ENCODE measurements at places on chromosomes 5 and 9.

DNA sequence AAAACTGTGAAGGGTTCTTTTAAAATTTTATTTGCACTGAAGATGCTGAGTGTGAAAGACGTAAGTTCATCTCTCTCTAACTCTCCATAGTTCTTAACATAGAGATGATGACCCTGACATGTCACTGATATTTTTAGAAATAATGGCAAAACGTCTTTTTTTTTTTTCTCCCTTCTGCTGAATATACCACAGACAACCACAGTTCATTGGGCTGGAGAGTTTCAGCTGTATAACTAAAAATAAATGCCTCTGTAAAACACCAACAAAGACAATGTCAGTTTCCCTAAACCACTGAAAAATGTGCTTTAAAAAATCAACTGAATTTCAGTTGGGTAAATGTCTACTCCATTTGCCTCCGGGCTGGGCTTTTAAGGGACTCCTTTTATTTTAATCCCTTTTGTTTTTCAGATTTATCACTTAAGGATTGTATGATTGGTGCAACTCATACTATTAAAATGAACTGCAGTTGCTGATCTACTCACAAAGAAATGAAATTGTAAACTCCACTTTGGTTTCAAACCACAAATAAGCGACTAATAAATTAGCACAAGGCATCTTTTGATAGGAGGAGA lies 830.9 kb upstream of the WWC1 start:
- DNase-seq, result no peak

- no peak for DNase-seq
Observed at GRCh38 chr9:28938981-28939380, 1365.7 kb upstream of the C9orf72 start.

DNA sequence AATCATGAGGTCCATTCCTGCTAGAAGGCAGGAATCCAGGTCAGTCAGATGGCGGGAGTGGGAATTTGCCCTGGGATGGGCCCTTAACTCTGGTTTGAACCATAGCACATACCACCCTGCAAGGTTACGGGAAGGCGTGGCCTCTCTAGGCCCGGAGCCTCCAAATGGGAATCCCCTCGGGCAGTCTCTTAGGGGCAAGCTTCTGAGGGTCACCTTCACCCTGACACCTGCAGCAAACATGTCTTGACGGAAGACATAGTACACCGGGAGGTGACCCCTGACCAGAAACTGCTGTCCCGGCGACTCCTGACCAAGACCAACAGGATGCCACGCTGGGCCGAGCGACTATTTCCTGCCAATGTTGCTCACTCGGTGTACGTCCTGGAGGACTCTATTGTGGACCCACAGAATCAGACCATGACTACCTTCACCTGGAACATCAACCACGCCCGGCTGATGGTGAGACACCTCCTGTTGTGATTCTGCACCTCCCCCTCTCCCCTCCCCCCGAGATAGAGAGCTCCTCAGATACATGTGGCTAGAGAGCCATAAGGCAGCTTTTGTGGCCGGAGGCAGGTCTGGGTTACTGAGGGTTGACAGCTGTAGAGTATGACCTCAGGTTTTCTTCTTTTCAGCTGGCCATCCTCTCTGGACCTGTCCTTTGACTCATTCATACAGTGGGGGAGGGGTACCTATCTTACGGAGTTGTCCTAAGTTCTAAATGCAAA lies 957 bp downstream of the PRELID1 start:
- DNase-seq, result no peak

- DNase-seq, result no peak
Observed at GRCh38 chr9:72025906-72026305, 34.5 kb downstream of the C9orf57 start.

DNA sequence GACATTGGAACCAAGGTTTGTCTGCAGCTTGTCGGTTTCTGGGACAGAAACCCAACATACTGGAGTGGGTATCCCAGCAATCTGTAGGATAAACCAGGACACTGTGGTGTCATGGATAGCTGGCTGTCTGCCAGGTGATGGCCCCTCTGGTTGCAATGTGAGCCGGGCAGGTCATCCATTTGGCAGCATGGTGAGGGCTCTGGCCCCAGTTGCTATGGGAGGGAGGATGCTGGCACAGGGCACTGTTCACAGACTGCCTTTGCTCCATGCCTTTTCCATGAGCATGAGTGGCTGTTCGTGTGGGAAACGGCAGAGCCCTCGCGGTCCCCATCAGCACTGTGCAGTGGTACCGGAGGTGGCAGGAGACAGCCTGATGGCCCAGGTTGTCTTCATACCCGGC lies 6.4 kb downstream of the S1PR3 start:
- no peak for DNase-seq

DNA sequence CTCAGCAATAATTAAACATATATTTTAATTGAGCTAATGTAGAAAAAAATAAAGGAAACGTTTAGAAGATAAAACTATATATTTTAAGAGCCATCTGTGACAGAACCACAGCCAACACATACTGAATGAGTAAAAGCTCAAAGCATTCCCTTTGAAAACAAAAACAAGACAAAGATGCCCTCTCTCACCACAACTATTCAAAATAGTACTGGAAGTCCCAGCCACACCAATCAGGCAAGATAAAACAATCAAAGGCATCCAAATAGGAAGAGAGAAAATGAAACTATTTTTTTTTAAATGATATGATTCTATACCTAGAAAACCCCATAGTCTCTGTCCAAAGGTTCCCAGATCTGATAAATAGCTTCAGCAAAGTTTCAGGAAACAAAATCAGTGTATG lies 262.0 kb downstream of the HTR1A start:
- no peak for DNase-seq
